NCI-H1105 treated with DMSO at 0.1 percent for 48 hours (cell line): ENCODE measurements at places on chromosomes 7 and 10.
A peak's percentile ranks its signal among the peaks of the same experiment; 100 is the strongest.

DNA sequence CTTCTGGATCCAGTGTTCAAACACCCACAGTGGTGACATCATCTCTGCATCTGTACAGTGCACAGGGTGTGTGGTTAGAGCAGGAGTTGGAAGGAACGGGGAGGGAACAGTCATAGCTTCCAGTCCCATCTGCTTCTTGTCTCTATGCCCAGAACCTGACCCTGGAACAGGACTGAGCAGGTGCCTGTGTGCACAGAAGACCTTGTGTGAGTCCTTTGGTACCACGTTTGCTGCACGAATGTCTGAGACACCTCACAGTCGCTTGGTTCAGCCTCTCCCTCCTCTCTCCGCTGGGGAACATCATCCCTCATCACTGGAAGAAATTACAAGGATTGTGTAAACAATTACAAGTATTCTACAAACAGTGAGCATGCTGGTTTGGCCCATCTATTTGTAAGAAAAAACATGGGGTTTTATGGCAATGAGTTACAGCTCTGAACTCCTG, 243.0 kb upstream of the KLF6 start:
- DNase-seq = no peak

DNA sequence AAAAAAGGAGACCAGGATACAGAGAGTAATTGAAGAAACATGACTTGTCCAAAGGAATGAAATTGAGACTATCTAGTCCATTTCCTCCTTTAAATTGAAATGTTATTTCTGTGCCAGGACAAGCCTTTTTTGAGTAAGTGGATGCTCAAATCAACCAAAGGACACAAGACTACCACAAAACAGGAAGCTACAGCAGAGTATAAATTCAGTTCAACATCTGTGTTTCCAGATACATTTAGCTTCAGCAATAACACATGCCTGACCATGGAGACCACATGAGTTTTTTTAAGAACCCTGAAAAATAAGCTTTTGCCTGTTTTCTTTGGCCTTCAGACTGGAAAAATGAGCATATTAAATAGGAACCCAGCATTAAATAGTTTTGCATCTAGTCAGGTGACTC, 707.5 kb downstream of the ZWINT start:
- DNase-seq = no peak

GRCh38 chr10:101830322-101831168, 12.3 kb upstream of the OGA start:
- DNase-seq = peak; percentile 71

GRCh38 chr7:23594879-23595604, 2.1 kb upstream of the CCDC126 start:
- no peak for DNase-seq

- DNase-seq = no peak
Measured at GRCh38 chr7:34038816-34039470, 133.6 kb downstream of the BMPER start.

DNA sequence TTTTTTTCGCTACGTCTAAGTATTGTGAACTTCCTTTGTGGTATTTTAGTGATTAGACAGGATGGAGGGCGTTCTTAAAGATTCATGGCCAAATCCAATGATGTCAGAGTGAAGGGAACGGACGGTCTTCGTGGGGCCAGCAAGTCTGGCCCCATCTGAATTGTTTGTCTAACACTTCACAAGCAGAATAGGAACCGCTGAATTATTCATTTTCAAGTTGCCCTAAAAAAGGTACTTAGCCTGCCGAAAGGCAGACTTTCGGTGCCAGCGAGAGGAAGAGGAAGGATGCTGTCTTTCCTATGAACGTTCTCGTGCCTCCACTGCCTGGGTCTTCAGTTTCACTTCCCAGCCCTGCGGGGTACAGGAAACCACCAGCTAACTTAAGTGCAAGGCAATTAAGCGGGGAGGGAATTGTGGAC, 145.7 kb upstream of the SH2B2 start:
- no peak for DNase-seq

GRCh38 chr10:89357975-89358374, 19.9 kb upstream of the IFIT1B start:
- no peak for DNase-seq

DNA sequence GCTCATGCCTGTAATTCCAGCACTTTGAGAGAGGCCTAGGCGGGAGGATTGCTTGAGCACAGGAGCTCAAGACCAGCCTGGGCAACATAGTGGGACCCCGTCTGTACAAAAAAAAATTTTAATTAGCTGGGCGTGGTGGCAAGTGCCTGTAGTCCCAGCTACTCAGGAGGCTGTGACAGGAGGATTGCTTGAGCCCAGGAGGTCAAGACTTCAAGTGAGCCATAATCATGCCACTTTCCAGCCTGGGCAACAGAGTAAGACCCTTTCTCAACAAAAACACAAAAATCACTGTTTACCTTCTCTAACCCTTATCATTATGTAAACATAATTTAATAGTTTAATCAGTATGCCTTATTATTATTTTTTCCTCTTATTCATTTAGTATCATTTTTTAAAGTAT, 44.5 kb downstream of the GBF1 start:
- DNase-seq = no peak

- DNase-seq = no peak
Measured at GRCh38 chr10:49113741-49114141, 1.6 kb downstream of the VSTM4 start.

DNA sequence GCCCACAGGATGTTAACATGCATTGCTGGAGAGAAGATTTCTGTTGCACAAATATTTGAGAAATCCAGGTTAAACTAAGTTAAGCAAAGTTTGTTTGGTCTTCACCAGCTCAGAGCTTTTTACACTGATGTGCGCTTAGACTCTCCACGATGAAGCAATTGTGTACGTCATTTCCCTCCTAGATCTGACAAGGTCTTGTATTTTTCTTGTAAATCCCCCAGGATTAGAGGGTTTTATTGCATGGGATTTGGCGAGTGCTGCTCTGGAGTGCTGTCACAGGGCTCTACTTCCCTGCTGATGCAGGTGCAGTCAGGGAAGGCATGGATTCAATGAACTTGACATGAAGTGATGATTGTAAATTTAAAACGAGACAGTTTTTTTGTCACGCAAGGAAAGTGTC, 173.3 kb downstream of the PDE1C start:
- no peak for DNase-seq

- no peak for DNase-seq
Measured at GRCh38 chr7:79361214-79361613, 92.3 kb downstream of the MAGI2 start.

DNA sequence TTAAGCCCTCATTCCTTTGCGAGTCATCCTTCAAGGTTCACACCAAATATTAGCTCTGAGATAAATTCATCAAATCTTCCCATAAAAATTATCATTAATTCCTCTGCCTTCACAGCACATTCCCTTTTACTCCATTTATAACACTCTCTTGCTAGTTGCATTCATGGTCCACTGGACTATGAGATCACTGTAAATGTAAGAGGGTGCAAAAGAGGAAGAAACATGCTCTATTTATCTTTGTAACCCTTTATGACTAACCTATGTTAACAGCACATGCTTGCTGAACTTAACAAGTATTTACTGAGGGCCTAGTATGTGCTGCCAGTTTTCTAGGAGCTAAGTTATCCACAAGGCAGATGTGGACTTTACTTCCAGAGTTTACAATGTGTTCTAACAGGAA, 86.7 kb upstream of the TMEM168 start:
- DNase-seq = no peak

GRCh38 chr7:155340071-155340531, 42.4 kb downstream of the INSIG1 start:
- no peak for DNase-seq

DNA sequence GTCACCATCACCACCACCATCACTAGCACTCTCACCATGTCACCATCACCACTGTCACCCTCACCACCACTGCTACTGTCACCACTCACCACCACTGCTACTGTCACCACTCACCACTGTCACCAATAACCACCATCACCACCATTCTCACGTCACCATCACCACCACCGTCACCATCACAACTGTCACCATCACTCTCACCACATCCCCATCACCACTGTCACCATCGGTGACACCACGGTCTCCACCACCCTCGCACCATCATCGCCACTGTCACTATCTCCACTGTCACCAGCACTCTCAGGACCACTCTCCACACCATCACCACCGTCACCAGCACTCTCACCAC, 130.4 kb downstream of the MAD1L1 start:
- DNase-seq = no peak

GRCh38 chr10:88209837-88210561, 346.6 kb downstream of the PTEN start:
- no peak for DNase-seq

GRCh38 chr7:132138817-132139216, 437.5 kb downstream of the PLXNA4 start:
- DNase-seq = no peak

GRCh38 chr7:95104739-95105138, 197.3 kb downstream of the PPP1R9A start:
- DNase-seq = peak; percentile 17

- DNase-seq = no peak
Measured at GRCh38 chr10:69224862-69225657, 4.9 kb downstream of the HKDC1 start.

DNA sequence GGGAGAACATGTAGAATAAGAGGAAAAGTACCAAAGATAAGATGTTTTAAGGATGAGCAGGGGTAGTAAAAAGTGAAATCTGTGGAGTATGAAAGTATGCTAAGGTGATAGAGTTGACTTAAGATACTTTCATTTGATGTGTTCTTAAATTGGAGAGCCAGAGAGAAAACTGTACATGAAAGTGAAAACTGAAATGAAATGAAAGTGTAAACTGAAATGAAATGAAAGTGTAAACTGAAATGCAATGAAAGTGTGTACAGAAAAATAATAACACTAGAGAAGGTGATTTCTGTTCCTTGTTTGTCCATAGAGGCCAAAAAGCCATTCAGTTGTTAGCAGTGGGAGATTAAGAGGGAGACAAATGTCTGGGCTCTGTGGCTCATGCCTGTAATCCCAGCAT, 17.5 kb downstream of the AHR start:
- DNase-seq = no peak

DNA sequence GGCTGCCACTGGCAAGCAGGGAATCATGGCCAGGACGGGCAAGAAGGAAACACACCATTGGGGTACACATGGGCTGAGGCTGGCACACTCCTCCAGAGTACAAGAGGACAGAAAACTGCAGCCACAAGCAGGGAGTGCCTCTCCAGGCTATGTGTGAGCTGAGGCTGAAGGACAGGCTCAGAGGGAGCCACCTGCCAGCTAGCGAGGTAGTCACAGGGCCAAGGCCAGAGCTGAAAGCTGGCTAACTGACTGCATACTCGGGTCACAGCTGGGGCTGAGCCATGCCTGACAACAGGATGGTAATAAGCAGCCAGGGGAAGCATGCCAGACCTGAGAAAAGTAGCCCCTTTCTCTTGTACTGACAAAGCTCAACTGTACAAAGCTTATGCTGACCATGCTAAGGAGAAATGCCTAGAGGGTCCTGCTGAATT, 52.0 kb downstream of the KIF5B start:
- DNase-seq = no peak

- no peak for DNase-seq
Measured at GRCh38 chr10:133467286-133467911, 13.7 kb downstream of the SCART1 start.

- DNase-seq = no peak
Measured at GRCh38 chr7:92765725-92766124, 70.6 kb downstream of the CDK6 start.

DNA sequence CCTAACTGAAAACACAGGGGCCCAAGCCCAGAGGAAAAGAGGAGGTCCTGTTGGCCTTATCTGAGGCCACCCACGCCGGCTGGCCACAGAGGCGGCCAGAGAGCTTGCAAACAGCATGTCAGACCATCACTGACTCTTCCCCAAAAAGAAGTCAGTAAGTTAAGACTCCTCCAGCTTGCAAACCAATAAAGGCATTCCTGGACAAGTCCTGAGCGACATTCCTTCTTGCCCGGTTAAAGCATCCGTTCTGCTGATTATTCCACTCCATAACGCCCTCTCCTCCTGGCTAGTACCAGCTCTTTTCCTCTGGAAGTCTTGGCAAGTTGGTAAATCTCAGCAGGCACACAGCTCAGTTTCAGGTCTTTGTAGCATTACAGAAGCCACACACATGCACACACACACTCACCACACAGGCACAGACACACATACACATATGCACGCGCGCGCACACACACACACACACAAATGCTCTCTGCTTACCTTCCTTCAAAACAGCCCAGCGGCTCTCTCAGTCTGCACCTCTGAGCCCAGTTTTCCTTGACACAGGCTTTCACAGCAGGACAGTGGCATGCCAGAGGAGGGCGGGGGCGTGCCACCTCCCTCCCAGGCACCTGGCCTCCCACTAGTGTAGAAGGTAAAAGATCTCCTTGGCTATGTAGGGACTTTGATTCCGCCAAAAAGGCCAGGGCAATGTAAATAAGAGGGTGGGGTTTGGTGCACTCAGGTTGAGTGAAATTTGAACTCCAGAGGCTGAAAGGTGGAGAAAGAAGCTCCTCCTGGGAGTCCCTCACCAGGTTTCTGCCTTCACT, 201.4 kb downstream of the TNS3 start:
- no peak for DNase-seq
